Stimulated activated CD8-positive, alpha-beta memory T cell treated with anti-CD3 and anti-CD28 coated beads, Interleukin-4, amount 100 ng/mL, for 1 hour (primary cell): ENCODE measurements at places on chromosomes 2 and 18.
A peak's percentile ranks its signal among the peaks of the same experiment; 100 is the strongest.

DNA sequence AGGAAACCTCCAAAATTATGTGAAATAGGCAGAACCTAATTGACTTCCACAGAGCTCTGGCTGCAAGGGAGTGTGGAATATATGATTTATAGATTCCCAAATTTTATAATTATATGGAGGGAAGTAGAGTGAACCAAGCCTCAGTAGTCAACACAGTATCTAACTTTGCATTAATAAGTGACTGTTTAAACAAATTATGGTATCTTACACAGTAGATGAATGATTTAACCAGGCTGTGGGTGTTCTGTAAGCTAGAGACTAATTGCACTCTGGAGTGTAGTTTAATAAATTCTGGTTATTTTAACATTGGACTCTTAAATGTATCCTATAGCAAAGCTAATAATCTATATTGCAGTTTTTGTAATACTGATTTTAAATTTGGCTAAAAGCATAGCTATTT, 183.5 kb downstream of the KIAA1328 start:
- no peak for DNase-seq

GRCh38 chr18:22346401-22346952, 71.2 kb downstream of the CTAGE1 start:
- peak; percentile 18 for DNase-seq

GRCh38 chr2:219861307-219861706, 233.9 kb downstream of the SLC4A3 start:
- DNase-seq = no peak

DNA sequence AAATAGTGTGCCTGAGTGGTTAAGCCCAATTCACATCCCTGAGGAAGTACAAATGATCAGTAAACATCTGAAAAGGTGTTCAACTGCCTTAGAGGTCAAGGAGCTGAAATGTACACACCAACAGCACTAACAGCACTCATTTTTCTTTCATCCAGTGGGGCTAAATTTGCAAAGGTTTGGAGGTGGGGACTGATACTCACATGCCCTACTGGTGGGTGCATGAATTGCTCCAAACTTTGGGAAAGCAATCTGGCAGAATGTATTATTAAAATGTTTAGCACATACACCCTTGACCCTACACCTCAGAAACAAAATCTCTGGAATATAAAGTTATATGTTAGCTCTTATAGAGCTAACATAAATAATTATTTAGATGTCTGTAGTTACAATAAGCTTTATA, 19.0 kb upstream of the FAM178B start:
- DNase-seq = no peak
